ENCODE measurements at places on chromosomes 5 and 9.

DNA sequence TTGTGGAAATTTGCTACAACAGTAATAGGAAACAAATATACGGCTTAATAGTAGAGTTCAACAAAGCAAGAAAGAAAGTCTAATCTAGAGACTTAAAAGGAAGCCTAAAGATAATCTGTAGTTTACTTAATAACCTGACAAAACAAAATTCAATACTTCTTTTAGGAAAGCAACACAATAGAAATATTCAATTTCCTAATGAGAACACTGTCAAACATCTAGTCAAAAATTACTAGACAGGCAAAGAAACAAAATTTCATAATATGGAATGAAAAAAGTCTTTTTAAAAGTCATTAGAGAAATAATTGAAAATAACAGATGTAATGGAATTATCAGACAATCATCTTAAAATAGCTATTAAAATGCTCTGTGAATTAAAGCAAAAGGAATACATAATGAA, 692.5 kb upstream of the ADAMTS16 start:
- no peak for DNase-seq

- DNase-seq = no peak
Measured at GRCh38 chr5:172881691-172882370, 47.8 kb downstream of the ERGIC1 start.

DNA sequence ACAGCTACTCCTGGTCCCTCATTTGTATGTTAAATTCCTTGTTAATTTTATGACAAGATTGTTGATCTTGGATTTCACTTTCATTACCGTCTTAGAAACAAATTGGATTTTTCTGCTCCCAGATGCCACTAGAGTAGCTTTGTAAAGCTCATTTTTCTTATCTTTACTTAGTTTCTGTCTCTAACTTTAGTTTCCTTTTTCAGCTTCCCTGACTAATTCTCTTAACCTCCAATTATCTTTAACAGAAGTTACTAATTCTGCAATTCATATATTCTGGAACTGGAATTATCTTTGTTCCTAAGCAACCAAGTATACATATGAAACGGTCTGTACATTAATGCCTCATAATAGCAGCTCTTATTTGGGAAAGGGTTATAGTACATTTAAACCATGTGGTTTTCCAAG, 16.7 kb downstream of the ITGA1 start:
- no peak for DNase-seq

- peak; percentile 2 for DNase-seq
Measured at GRCh38 chr5:10250806-10251276, 761 bp downstream of the CCT5 start.

DNA sequence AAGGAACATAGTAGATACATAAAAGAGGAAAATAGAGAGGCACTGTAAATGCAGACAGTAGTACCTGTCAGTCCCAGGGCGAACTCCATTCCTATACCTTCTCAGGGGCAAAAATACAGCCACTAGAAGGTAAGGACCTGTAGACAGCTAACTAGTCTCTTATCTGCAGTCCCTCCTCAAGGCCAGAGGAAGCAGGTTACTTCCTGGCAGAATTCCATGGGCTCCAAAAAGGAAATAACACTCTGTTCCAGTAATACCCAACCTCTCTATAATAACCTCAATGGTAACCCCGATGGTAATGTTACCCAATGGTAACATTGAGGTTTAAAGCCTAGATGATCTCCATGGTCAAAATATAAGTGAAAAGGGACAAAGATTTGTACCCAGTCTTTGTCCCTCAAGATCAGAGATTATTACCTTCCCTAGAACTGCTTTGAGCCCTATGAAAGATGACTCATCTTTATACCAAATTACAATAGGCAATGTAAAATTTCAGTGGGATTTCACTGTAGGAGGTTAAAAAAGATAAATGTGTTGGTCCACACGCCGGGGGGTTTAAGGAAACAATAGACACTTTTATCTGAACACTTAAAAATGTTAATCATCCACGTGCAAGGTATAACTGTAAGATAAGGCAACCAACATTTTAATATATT, 113.0 kb downstream of the DENND1A start:
- DNase-seq = no peak

DNA sequence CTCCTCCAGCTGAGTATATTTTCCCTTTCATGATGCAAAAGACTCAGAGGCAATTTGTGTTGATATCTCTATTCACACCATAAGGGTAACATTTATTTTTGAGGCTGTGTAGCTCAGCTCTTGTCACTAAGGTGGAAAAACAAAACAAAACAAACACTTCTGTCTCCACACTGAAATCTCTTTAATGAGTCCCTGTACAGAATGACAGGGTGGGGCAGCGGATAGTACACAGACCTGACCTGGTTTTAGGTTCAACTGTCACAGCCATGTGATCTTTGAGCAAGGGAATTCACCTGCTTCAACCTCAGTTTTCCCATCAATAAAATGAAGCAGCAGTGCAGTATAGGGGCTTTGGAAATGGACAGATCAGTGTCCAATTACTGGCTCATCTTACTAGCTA, 29.3 kb downstream of the TLR4 start:
- no peak for DNase-seq

DNA sequence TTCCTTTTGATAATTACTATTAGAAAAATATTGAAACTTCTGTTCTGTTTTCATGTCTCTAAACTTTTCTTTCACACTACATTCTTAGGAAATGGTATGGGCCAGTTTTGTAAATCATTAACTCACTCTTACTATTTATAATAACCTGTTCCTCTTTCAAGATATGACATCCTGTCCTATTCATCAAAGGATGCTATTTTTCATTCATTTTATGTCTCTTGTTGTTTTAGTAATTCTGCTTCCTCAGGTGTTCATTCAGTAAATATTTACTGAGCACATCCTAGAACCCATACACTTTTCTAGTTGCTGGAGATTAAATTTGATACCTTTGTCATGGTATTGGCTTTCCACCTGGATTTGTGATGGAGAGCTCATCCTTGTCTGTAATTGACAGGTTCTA, 58.0 kb downstream of the GDA start:
- DNase-seq = no peak

DNA sequence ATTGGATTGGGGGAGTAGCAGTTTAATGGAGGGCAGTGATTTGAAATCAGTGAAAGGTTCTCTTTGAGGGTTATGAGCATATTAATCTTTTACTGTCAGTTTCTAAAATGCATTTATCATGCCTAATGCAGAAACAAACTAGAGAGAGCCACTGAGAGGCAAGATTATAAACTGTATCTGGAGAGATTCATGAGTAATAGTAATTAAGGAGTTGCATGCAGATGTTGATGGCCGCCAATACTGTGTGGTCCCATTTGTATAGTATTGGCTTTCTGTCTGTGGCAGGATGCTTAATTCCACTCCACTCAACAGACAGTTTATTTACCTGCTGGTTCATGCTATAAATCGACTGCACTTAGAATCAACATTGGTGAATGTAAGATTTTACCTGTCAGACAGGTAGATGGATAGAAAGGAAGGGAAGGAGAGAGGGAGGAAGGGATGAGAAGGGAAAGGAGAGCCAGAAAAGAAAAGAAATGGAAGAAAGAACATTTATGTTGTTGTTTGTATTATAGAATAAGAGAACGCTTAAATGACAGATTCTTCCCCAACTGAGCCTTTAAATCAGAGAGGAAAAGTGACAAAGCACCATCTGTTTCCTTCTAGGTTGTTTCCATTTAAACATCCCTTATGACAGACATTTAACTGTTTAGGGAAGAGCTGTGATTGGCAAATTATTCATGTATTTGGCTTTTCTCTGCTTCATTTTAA, 146.5 kb downstream of the PAM start:
- no peak for DNase-seq

DNA sequence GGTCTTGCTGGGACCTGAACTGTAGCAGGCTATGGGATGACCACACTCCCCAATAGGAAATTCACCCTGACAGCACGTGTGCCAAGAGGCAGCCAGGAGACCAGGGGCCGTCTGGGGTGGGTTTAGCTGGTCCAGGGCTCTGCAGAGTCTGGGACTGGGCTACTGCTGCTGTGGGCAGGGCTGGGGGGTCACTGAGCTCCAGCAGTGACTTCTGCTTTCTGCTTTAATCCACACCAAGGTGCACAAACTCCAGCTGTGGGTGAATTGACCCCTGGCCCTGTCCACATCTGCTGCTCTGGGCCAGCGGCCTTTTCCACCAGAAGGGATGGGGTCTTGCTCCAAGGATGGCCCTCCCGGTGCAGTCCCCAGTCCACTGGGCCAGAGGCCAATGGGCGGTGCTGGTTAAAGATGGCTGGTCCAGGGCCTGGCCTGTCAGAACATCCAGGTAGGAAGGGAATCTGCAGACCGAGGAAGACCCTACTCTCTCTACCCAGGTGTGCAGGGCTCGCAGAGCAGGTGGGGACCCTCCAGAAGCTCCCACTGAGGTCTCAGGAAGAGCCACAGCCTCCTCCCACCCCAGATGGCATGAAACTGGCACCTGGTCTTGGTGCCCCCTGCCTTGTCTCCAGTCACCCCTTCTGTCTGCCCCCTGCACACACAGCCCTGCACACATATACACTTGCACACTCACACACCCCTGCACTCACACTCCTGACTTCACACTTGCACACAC, 28.0 kb downstream of the GLT6D1 start:
- DNase-seq = no peak

- no peak for DNase-seq
Measured at GRCh38 chr5:131536211-131536826, 98.7 kb downstream of the RAPGEF6 start.

DNA sequence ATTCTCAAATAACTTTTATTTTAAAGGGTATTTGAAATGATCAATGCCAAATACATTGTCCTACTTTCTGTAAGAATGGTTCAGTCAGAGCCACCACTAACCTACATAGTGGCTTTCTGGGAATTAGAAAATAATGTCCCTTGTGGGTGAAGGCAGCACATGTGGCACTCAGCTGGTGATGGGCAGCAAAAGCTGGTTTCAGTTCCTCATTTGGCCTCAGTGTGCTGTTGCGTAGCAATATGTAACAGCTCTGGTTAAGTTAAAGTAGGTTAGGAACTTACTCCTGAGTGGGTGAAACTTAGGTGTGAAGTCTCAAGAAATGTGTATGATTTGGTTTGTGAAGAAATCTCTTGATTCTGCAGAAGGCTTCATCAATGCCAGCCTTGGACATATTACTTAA, 99.6 kb upstream of the SPEF2 start:
- DNase-seq = no peak

DNA sequence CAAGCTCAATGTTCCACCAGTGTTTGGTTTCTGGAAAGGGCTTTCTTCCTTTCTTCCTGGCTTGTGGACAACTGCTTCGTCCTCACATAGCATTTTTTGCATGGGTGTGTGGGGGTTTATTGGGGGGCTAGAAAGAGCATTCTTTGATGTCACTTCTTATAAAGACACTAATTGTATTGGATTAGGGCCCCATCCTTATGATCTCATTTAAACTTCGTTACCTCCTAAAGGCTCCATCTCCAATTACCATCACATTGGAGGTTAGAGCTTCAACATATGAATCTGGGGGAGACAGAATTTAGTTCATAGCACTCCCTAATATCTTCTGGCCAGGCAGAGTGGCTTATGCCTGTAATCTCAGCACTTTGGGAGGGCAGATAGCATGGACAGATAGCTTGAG, 6.1 kb upstream of the MACROH2A1 start:
- DNase-seq = no peak

- DNase-seq = no peak
Measured at GRCh38 chr9:109320331-109320741, 523 bp downstream of the EPB41L4B start.

GRCh38 chr9:18739641-18740318, 265.8 kb downstream of the ADAMTSL1 start:
- no peak for DNase-seq

DNA sequence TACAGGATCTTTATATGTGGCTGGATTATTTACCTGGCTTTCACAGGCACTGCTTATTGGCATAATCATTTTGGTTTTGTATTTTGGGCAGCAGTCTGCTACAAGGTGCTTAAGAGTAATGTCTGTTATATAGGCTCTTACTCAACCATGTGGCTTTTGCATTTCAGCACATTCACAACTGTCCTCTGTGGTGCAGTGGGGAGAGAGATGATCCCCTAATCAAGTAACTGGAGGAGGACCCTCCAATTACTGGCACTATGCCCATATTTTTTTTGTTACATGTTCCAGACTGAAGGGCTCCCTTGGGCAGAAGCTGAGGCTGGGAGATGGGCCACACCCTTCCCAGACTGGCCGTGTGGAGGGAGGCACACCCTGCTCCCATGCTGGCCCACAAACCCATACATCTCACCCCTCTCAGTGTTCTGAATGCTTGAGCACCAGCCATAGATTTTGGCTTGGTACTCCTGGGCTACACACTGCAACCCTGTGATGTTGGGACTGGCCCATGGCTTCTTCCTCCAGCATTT, 173.5 kb downstream of the FAM174A start:
- DNase-seq = no peak

GRCh38 chr5:175393897-175394296, 50.1 kb downstream of the DRD1 start:
- no peak for DNase-seq

- DNase-seq = no peak
Measured at GRCh38 chr5:424301-425110, 18.5 kb upstream of the EXOC3 start.

- DNase-seq = no peak
Measured at GRCh38 chr5:131545845-131546244, 89.2 kb downstream of the RAPGEF6 start.

GRCh38 chr5:15452781-15453180, 47.2 kb upstream of the FBXL7 start:
- DNase-seq = no peak

DNA sequence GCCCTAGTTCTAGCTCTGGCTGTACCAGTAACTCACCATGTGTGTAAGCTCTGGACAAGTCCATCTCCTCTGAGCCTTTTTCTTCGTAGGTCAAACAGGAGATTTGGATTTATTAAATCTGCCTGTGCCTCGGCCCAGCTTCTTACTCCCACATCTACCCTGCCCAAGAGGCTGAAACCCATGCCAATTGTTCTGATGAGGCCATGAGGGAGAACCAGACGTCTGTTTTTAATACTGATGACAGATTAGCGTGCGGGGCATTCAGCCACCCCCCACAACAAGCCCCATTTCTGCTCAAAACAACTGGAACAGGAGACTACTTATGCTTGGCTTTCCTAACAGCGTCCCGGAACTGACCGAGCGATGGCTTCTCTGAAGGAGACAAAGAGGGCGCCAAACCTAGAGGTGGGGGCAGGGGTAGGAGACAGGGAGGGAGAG, 81.2 kb upstream of the TRIM32 start:
- no peak for DNase-seq

DNA sequence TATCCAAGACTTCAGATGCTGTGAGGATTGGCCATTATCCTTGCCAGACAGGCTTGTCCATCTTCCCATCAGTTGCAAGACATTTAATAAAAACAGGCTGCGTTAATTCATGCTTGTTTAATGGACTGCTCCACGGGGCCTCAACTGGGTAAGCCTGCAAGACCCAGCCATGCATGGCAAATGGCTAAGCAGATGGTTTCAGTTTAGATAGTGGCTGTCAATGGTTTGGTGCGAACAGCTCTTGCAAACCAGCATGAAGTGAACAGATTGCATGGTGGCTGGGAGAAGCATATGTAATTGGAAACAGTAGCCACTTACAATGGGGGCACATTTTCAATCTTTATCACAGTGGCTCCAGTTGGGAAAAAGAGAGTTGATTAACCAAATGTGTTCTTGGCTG, 628.2 kb upstream of the KLF4 start:
- no peak for DNase-seq
